ENCODE measurements at places on chromosomes 7 and 10.
A peak's percentile ranks its signal among the peaks of the same experiment; 100 is the strongest.

GRCh38 chr10:127318396-127318795, 122.0 kb upstream of the INSYN2A start:
- no peak for DNase-seq

GRCh38 chr7:104794154-104794553, 219.9 kb upstream of the KMT2E start:
- no peak for DNase-seq

- no peak for DNase-seq
Measured at GRCh38 chr7:155709453-155709852, 65.0 kb downstream of the RBM33 start.

DNA sequence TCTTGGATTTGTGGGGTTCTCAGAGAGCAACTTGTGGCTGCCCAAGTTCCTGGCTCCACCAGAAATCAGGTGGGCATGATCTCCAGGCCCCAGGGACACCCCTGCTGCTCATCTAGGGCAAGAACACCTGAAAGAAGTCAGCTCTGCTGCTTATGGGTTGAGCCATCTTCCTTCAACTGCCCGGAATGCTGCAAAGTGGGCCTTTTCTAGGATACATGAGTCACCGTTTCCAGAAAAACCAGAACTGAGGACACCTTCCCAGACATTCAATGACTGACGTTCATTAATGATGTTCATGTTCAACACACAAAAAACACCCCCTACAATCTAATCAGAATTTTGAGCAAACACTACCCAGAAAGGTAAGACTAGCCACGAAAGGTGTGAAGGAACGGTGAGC, 98.0 kb downstream of the MAD1L1 start:
- DNase-seq = no peak

DNA sequence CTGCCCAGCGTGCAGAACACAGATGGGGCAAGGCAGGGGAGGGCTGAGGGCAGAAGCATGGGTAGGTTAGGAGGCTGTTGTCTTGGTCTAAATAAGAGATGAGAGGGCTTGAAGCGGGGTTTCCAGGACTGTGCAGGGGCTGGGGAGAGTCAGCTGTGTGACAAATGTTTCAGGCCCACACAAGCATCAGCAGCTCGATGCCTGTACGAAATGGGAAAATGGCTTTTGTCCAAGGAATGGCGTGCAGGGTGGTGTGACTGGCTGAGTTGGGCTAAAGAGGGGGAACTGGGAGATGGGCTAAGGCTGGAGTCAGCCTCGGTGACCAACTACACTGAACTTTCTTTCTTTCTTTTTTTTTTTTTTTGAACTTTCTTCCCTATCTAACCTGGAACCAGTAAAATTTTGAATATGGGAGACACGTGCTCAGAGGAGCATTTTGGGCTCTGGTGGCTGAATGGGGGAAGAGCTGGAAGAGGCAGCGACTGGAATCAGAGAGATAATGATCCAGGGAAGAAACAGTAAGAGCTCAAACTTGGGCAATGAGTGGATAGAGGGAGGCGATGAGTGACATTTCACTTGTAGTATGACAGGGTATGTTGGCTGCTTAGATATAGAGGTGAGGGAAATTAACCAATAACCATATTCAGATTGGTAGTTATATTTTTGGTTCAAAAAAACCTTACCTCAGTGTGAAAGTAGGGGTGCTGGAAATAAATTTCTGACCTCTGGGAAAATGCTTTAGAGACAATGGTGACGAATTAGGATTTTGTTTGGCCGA, 10.2 kb upstream of the EPHA1 start:
- no peak for DNase-seq

DNA sequence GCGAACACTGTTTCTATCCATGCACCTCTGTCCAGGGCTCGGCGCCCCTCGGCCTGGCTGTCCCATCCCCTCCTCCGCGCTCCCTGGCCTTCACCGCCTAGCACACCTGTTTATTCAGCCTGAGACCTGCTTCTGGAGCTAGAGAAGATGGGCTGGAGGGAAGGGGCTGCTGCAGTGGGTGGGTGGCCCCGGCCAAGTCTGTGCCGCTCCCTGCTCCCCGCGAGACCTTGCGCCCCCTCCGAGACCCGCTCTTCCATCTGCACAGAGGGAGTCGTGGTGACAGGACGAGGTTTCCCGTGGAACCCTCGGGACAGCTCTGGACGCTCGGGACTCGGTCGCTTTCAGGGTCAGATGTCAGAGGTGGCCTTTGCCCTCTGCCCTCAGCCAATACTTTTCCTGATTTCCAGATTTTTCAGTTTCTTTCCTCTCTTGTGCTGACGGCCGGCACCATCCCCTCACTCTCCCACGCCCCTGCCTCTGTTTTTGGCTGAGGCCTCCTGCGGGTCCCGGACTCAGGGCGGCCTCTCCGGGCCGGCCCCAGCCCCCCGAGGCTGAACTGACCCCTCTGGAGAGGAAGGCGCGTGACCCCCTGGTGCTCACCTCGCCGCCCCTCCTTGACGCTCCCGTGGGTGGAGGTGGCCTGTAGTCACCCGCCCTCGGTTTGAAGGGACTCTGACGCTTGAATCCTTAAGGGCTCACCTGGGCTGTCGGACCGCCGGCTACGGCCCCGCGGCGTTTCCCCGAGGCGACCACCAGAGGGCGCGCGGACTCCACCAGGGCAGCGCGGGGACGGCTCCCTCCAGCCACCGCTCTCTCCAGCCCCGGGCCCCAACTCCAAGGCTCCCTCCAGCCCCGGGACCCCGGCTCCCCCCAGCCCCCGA, 15.6 kb downstream of the SHH start:
- peak; percentile 61 for DNase-seq

DNA sequence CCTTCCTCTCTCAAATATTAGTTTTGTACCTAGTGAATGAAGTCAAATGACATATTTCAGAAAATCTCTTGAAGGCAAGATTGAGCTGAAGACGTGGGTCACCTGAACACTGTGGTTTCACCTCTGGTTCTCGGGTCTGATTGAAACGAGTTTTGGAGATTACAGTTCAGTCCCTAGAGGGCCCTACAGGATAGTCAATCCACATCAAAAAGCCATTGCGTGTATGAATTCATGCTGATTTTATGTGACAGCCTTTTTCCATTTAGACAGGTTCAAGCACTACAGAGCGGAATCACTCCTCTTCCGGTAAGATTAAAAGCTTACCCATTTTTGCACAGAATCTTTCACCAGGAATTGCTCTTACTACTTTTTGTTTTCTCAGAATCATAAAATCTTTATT, 62.2 kb downstream of the VIM start:
- DNase-seq = no peak

GRCh38 chr7:50739744-50740435, 42.8 kb downstream of the GRB10 start:
- peak; percentile 65 for DNase-seq

DNA sequence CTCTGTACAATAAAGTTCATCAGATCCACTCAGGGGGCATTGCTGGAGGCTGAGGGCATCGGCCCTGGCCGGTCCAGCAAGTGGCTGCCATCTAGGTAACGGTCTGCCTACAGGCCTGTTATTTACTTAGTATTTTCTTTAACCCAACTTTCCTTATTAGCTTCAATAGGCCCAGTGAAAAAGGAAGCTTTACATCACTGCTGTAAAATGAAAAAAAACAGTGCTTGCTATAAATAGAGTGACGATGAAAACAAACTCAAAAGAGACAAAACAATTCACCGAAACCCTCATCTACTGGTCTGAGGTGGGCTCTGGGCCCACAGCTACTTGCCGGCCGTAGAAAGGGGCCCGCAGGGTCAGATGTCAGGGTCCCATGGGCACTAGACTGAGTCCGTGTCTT, 192.5 kb downstream of the ELFN1 start:
- no peak for DNase-seq

- DNase-seq = no peak
Measured at GRCh38 chr10:31620226-31621151, 301.5 kb downstream of the ZEB1 start.

GRCh38 chr7:128053991-128054390, 22.8 kb upstream of the LRRC4 start:
- no peak for DNase-seq

GRCh38 chr10:14374745-14375445, 44.2 kb upstream of the FRMD4A start:
- no peak for DNase-seq

DNA sequence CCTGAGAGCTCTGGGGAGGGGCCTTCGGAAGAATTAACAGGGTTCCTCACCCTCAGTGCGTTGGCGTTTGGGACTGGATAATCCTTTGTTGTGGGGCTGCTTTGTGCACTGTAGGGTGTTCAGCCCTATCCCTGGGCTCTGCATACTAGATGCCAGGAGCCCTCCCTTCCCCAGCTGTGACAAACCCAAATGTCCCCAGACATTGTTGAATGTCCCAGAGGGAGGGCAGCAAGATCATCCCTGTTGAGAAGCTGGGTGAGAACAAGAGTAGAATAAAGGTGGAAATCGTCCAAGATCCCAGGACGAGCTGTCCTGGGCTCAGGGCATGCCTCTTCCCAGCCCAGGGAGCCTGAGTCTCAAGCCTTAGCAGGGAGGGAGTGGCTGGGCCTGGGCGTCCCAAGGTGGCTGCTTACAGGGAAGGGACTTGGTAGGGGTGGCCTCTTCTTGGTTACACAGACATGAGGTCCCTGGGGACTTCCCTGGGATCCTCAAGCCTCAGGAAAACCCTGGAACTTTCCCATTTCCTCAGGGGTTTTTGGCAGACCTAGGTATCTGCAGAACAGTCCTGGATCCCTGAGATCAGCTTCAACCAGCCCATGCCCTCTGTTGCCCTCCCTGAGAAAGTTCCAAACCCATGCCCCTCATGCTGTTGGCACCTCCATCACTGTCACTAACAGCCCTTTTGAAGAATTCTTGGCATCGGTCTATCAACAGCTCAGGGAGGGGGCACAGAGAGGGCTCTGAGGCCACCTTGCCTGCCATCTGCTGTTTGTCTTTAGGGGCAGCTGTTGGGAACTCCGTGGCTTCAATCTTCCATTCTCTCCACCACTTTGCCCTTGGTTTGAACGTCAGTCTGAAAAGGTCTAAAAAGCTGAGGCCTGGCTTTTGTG, 53.7 kb downstream of the GOLGA7B start:
- no peak for DNase-seq

DNA sequence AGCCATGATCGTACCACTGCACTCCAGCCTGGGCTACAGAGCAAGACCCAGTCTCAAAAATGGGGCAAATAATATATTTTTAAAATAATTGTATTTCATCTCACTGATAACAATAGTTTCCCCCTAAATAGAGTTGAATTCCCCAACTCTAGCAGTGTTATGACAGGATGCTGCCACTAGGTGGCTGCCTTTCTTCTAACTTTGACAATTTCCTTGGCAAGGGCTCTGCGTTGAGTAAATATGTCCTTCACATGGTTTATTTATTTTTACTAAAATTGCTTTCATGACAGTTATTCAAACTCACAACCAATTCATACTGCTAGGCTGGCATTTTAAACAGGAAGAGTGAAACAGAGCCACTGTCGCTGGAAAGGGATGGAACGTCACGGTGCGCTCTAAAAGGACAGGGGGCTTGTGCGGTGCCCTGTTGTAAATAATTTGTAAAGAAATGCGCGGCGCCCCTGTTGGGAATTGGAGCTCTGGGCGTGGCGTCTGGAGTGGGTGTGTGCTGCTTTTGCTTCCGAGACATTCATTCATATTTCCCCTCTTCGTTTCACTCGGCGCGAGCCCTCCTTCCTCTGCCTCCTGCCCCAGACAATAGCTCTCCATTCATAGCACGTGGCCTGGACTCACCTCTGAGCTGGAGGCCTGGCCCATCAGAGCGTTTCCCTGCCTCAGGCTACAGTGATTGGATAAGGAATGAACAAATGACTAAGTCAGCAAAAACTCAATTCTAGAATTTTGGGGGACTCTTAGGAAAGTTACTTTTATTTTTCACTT, 20.5 kb upstream of the PITRM1 start:
- DNase-seq = peak; percentile 46

GRCh38 chr7:128931190-128931798, 6.4 kb upstream of the IRF5 start:
- no peak for DNase-seq

- no peak for DNase-seq
Measured at GRCh38 chr10:49318028-49318427, 19.1 kb downstream of the C10orf71 start.

GRCh38 chr10:13505052-13505680, 23.6 kb downstream of the BEND7 start:
- DNase-seq = no peak

DNA sequence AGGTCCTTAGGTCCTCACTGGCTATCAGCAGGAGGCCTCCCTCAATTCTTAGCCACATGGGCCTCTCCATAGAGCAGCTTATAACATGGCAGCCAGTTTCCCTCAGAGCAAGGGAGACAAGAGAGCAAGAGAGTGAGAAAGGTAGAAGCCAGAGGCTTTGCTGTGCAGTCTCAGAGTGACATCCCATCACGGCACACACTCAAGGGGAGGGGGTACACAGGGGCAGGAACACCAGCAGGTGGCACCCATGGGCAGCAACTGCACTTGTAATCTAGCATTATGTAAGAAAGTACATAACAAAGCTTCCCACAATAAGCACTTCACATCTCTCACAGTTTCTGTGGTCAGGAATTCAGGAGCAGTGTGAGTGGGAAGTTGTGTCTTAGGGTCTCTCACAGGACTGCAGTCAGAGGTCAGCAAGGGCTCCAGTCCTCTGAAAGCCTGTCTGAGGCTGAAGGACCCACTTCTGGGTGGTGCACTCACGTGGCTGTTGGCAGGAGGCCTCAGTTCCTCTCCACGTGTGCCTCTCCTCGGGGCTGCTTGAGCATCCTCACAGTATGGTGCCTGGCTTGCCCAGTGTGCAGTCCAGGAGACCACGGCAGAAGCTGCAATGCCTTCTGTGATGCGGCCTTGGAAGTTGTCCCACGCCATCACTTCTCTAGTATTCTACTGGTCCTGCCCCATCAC, 159.4 kb downstream of the OAT start:
- no peak for DNase-seq

GRCh38 chr10:24438800-24439199, 229.9 kb downstream of the KIAA1217 start:
- no peak for DNase-seq

GRCh38 chr7:36198854-36199266, 45.8 kb downstream of the EEPD1 start:
- no peak for DNase-seq

GRCh38 chr7:148911626-148912025, 27.5 kb upstream of the EZH2 start:
- no peak for DNase-seq

GRCh38 chr7:28364082-28364481, 48.2 kb upstream of the CREB5 start:
- no peak for DNase-seq

GRCh38 chr10:108352771-108353170, 1188.3 kb upstream of the SORCS1 start:
- DNase-seq = no peak
